ENCODE measurements at places on chromosomes 5 and 9. TPM values are rescaled to one million over a fixed set of nuclear protein-coding genes. Genes with fewer than 3 reads are reported as not detected.
A peak's percentile ranks its signal among the peaks of the same experiment; 100 is the strongest.

GRCh38 chr5:180830253-180831138, 27.9 kb upstream of the MGAT1 start:
- no peak for DNase-seq

- no peak for DNase-seq
Measured at GRCh38 chr5:180491496-180491895, 2.7 kb upstream of the CNOT6 start.

GRCh38 chr9:23621924-23622323, 204.1 kb downstream of the ELAVL2 start:
- DNase-seq, result no peak

GRCh38 chr9:132712753-132713152, 42.5 kb downstream of the GTF3C4 start:
- DNase-seq, result no peak

GRCh38 chr9:96553070-96553469, 66.6 kb downstream of the CDC14B start:
- peak; percentile 14 for DNase-seq

DNA sequence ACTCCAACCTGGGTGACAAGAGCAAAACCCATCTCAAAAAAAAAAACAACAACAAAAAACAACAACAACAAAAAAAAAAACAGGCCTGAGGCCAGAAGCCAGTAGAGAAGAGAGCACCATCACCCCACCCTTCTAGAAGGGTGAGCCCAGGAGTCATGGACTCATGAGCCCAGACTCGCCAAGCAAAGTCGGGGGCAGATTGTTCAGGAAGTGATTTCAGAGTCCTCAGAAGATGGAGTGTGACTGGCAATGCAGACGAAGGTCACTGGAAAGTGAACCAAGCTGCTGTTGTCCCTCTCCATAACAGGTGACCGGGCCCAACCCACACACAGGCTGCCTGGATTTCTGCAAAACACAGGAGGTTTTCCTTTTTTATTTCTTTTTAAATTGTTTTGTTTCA, 9.0 kb upstream of the WDR38 start:
- no peak for DNase-seq

DNA sequence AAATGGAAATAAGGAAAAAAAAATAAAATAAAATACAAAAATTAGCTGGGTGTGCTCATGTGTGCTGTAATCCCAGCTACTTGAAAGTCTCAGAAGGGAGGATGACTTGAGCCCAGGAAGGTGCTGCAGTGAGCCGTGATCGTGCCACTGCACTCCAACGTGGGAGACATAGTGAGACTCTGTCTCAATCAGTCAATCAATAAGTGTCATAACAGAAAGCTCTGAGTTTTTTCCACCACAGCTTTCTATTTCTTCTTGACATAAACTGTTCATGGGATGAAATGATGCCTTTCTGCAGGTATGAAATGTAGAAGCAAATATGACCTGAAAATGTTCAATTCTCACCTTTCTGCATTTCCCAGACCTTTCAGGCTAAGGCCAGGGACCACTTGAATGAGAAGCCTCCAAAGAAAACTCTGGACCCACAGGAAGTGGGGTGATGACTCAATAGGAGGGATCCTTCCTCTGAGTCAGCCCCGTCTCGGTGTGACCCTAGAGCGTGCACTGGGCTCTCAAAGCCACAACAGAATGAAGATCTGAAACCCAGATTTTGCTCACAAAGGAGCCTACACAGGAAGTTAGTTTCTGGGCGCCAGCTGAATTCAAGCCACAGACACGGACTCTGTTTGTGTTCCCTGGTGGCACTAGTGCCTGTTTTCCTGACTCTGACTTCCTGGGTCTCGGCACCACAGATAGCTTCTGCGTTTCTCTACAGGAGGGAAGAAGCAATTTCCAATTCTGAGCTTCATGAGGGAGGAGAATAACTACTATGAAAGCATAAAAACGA, 62.0 kb downstream of the ANKH start:
- no peak for DNase-seq

DNA sequence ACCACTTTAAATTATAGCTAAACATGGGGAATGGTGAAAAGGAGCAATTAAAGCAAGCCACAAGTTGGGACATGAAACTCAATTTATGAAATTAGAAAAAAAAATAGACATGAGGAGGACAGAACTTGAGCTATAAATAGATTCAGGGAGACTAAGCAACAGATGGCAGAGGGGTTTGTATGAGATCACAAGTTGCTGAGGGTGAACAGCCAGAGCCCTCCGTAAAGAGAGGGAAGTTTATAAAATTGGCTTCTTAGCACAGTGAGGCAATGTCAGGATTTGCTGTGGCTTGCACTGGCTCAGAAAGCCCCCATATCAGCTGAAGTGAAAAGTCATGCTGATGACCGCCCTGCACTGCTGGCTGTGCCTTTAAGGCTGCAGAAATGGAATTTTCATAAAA, 443.4 kb upstream of the CD180 start:
- no peak for DNase-seq

GRCh38 chr5:147508711-147509040, 1.2 kb downstream of the DPYSL3 start:
- peak; percentile 42 for DNase-seq

DNA sequence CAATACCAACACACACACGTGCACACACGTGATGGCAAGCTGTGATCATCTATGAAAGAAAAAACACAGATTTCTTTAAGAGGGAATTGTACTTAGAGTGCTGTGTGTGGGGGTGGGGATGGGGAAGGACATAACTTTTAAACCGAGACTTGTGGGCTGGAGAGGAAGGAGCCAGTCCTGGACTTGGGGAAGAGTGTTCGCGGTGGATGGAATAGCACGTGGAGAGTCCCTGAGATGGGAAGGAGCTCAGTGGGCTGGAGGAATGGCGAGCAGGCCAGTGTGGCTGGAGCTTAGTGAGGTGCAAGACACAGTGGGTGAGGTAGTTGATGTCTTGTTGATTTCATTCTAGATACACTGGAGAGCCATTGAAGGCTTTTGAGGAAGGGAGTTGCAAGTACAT, 78.5 kb downstream of the RGS3 start:
- no peak for DNase-seq

DNA sequence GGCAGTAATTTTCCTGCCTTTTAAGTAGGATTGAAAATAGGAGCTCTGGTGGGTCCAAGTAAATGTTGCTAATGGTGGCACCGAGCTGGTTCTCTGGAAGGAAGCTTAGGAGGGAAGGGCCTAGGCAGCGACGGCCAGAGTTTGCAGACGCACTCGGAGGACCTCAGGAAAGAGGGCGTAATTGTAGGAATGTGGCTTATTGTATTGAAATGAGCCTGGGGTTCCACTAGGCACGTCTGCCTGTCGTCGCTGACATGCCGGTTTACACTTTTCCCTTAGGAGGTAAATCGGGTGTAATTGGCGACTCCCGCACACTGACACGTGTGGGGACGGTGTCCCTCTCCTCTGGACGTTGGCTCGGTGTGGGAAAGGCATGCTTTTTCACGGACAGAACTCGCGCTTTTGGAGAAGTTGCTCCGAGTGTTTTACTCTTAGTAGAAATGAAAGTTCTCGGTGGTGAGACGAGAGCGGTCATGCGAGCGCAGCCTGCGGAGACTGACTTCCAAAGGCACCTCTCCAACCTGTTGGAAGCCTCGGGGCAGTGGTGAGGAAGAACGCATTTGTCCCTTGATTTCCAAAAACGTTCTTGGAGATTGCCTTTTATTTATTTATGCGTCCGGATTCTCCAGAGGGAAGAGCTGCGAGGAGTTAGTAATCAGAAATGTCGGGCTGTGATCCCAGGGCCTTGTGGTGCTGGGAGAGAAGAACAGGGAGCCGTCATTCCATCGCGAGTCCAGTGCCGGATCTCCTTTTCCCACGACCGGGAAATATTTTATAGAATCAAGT, 1.3 kb downstream of the NR4A3 start:
- DNase-seq, result peak; percentile 42

- no peak for DNase-seq
Measured at GRCh38 chr5:107945061-107945460, 274.3 kb upstream of the EFNA5 start.

DNA sequence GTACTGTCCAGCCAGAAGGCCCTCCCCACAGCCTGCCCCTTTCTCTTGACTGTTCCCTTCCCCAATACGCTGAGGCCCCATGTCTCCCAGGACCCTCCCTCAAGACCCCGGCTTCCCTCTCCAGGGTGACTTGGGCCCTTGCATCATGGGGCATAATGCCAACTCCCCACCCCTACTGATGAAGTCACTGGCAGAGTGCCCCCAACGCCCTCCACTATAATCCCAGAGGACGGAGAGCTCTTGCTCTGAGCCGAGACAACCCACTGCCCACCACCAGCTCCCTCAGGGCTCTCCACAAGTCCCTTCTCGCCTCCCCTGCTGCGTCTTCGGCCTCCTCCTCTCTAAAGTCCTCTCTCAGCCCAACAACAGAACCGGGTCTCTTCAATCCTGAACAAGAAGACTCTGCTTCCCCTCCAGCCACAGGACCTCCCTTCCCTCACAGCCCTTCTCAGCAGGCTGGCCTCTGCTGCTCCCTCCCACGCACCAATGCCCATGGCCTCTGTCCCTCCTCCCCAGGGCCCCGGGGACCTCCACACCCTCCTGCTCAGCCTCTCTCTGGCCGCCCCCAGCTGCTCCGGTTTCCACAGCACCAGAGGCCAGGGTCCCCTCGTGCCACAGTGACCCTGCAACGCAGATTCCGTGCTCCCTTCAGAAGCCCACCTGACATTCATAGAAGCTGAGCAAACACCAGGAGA, 47.6 kb downstream of the ADAMTS2 start:
- DNase-seq, result no peak

DNA sequence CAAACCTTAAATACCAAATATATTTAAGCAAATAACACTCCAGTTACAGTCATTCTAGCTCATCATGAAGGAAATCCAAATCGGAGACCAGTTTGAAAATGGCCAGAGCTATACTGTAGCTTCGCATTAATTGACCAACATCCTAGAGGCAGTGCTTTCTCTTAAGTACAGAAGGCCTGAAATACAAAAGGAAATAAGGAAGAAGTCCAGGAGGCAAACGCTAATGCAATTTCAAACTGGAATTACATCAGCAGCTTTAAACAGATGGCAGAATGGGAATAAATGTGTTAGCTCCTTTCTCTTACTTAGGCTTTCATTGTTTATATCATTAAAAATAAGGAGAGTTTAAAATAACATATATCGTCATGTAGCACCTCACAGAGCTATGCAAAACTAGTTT, 197.0 kb downstream of the SEC61B start:
- no peak for DNase-seq

- DNase-seq, result peak; percentile 81
Measured at GRCh38 chr9:90441814-90442213, 200.8 kb downstream of the DIRAS2 start.

DNA sequence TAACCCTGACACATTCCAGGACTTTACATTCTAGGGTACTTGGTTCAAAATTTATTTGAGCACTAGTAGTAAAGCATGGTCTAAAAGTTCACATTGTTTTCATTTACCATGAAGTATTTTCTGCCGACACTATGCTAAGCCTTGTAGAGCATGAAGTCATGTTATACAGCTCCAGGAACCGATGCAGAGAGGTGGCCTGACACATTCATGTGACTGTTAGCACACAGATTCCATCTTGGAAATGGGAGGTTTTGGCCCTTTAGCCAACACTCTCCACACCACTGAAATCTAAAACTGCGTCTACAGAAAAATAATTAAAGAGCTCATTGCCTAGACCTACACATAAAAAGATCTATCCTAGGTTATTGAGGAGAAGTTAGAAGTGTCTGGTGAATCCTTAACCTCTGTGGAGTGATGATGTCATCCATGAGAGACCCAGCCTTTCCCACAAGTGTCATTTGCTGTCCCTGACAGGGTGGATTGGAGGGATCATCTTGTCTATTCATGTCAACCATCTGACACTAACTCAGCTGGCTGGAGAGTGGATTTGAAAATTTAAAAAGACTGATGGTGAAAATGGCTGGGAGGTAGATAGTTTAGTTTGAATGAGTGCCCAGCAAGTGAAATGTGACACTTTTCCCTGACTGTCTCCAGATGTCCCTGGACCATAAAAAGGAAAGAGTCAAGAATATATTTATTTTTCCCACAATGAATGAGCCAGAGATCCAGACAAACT, 1.3 kb downstream of the RANBP3L start:
- DNase-seq, result no peak

The C5orf46 gene
- total RNA-seq, result not detected

The MAMDC4 gene
- 0.17 TPM for total RNA-seq

The FBP2 gene
- total RNA-seq, result not detected

Measured in Caki2 (cell line).